EL (cell line): ENCODE measurements at places on chromosomes 16 and 17.

GRCh38 chr17:53633856-53634255, 188.9 kb upstream of the KIF2B start:
- no peak for DNase-seq

GRCh38 chr16:6341981-6342380, 990.7 kb upstream of the RBFOX1 start:
- DNase-seq = no peak

GRCh38 chr17:61593426-61593825, 2.4 kb upstream of the NACA2 start:
- DNase-seq = no peak

DNA sequence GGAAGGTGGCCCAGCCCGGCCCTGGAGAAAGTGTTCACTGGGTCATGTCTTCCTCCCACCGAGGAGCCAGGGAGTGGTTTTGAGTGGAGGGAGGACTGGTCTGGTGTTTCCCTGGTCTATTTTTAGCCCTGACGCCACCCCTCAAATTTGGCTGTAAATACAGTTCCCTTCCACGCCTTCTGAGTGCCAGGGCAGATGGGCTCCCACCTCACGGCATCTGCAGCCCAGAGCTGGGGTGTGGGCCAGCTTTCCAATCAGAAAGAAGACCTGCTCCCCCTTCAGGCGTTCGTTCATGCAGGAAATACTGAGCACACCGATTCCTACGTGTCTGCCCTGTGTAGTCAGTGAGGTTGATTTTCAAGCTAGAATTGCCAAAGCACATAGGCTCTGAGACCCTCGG, 53.7 kb downstream of the SNX20 start:
- peak; percentile 26 for DNase-seq

DNA sequence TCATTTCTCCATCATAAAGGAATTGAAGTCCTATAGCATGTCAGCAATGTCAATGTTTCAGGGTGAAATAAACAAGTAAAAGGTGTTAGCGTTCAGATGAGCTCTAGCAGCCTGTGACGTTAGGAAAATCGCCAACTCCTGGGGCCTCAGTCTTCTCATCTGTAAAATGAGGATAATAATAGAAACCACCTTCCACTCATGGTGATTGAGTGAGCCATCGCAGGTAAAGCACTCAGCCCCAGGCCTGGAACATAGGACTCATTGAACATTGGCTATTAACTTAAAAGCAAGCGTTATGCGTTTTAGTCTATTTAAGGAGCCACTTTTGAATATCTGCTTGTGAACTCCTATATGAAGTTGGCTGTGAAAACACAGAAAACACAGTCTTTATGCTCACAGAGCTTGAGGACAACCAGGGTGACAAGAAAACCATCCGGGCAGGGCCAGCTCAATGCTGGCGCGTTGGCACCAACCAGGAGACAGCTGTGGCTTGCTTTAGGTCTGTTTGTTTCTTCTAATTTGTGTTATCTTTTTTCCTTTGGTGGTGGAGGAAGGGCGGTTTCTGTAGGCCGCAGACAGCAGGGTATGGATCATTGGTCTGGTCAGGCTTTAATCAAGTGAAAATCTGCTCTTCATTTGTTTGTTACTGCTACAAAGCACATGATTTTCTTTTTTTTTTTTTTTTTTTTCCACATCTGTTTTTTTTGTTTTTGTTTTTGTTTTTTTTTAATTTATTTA, 35.7 kb upstream of the MED9 start:
- no peak for DNase-seq

DNA sequence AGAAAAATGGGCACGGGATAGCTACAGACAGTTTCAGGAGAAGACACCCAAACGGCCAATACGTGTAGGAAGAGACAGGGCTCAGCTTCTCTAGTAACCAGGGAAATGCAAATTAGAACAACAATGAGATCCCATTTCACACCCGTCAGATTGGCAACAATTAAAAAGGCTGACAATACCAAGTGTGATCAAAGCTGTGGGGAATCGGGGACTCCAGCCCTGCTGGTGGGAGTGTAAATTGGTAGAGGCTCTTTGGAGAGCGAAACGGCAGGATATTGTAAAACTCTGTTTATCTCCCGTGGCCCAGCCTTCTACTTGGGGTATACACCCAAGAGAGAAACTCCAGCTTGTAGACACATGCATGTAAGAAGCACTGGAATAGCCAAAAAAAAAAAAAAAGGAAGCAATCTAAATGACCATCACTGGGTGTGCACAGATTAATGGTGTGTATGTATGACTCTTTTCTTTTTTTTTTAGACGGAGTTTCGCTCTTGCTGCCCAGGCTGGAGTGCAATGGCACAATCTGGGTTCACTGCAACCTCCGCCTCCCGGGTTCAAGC, 27.5 kb downstream of the MYBBP1A start:
- no peak for DNase-seq

- DNase-seq = peak; percentile 47
These were observed 713 bp downstream of the COX11 start for GRCh38 chr17:54967621-54968261.

DNA sequence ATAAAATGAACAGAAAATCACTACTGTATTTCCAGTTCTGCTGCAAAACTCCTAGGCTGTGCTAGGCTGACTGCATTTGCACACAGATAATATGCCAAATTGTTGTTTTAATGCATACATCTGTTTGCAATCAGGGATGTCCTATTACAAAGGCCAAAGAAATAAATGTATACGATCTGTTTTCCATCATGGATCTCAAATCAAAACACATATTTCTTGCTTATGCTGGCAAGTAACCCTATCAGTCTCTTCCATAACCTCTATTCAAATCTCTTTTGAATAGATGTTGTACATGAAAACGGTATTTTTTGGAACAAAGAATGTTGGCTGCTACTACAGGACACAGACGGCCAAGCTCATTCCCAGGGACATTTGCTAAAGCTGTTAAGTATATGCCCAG, 56.6 kb downstream of the DUSP14 start:
- DNase-seq = no peak

- no peak for DNase-seq
These were observed 21.4 kb downstream of the ACTG1 start for GRCh38 chr17:81491181-81491581.

DNA sequence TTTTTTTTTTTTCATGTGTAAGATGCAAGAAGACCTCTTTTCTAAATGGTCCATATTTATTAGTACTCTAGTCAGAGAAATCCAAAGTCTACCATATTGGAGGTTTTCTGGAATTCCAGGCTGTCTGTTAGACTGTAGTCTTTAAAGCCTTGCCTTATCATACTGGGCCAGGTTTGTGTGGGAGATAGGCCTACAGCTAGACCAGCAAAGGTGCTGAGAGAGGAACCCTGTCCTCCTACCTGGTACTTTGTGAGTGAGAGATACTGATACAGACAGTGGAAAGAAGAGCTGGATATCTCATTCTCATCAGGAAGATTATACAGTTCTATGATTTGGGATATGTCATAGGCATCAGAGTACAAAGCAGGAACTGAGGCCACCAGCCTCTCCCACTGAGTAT, 8.1 kb downstream of the RHOT1 start:
- DNase-seq = no peak

- DNase-seq = no peak
These were observed 119.7 kb downstream of the RAB11FIP4 start for GRCh38 chr17:31511195-31511578.

DNA sequence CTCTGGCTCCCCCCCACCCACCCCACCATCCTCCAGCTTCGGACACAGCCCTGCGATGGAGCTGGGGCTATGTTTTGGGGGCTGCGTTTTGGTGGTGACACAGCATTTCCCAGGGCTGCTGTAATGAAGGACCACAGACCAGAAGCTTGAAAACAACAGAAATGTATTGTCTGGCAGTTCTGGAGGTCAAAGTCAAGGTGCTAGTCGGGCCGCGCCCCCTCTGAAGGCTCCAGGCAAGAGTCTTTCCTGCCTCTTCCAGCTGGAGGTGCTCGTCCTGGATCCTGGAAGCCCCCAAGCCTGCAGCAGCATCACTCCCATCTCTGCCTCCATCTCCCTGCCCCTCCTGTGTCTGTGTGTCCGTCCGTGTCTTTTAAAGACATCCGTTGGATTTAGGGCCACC, 50.8 kb downstream of the TBC1D16 start:
- no peak for DNase-seq

- DNase-seq = no peak
These were observed 34.0 kb upstream of the ADAMTS18 start for GRCh38 chr16:77468831-77469230.

DNA sequence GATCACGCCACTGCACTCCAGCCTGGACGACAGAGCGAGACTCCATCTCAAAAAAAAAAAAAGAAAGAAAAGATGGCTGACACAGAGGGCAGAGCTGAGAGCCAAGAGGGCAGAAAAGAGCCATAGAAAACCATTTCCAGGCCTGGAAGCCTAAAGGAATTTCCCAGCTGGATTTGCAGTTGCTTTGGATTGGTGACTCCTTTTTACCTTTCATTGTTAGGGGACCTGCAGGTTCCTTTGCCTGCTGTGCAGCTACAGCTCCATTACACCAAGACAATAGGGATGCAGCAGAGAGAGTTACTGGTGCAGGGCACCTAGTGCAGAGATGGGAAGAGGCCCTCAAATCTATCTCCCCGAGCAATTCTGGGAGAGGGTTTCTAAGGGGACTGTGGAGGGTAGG, 18.4 kb downstream of the ZNF668 start:
- DNase-seq = no peak
